ENCODE measurements at places on chromosomes 5 and 9. TPM values are rescaled to one million over a fixed set of nuclear protein-coding genes. Genes with fewer than 3 reads are reported as not detected.

Gene TRMO
- total RNA-seq, result 25.0 TPM

Gene TMEFF1
- total RNA-seq, result 0.13 TPM

Gene ZNF300
- 4.7 TPM for total RNA-seq

Gene WHRN
- 0.77 TPM for total RNA-seq

Gene DPP7
- total RNA-seq, result 45.1 TPM

Gene GABBR2
- not detected for total RNA-seq

Gene GPBP1
- 84.2 TPM for total RNA-seq
